ENCODE measurements at places on chromosomes 7 and 10.

DNA sequence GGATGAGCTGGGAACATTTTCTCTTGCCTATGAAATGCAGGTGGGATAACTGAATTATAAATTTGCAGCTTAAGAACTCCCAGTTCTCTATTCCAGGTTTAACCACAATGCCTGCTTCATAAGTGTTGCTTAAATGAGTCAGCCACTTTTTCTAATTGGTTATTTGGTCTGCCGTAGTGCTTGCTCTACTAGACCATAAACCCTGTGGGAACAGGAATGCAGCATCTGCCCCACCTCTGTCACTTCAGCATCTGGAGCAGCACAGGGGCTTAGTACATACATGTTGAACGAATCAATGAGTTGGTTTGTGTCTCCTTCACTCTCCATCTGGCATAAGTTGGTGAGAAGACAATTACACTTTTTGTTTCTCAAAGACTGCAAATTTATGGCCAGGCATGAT lies 95.2 kb upstream of the PTER start:
- no peak for DNase-seq

- DNase-seq, result no peak
Measured at GRCh38 chr10:84846658-84847316, 518.4 kb downstream of the CCSER2 start.

GRCh38 chr7:4951903-4952636 lies 6.9 kb downstream of the MMD2 start:
- no peak for DNase-seq

DNA sequence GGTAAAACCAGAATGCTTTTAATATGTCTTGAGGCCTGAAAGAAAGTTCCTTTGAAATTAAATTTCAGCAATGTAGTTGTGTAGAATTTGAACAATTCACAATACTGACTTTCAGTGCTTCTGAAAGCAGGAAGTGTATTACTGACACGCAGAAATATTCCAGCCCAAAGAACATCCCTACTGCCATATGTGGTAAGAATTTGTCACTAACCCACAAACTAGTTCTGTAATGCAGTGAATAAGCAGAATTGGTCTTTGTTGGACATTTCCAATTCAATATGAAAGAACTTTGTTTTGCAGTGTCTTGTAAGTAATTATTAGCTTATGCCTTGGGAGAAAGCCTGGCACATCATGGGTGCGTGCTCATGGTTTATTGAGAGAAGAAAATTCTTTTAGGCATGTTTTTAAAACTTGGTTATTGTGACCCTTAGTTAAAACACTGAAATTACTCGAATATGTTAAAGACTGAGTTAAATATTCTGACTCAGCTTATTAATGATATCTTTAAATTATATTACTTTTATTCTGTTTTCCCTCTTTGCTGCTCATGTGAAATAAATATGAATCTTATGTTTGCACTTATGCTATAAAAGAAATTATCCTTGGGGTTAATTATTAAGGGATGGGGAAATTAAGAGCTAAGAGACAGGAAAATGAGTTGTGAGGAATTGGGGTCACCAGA lies 33.4 kb downstream of the PTPN12 start:
- no peak for DNase-seq

DNA sequence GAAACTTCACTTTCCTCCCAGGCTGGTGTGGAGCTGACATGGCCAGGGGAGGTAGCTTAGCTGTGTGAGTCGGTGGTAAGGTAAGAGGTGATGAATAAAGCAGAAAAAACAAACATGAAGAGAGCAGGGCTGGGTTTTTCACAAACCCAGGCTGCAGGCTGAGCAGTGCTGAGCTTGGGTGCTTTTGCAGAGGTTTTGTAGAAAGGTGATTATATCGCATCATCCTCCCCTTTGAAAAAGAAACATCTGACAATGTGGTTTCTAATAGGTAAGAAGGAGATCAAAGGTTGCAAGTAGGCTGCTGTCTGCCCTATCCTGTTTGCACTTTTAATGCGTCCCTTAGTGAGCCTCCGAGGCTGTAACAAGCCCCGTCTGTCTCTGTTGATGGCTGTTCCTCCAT lies 69.6 kb upstream of the GRM8 start:
- DNase-seq, result no peak

- DNase-seq, result no peak
Measured at GRCh38 chr7:120843109-120843508, 14.8 kb downstream of the TSPAN12 start.

DNA sequence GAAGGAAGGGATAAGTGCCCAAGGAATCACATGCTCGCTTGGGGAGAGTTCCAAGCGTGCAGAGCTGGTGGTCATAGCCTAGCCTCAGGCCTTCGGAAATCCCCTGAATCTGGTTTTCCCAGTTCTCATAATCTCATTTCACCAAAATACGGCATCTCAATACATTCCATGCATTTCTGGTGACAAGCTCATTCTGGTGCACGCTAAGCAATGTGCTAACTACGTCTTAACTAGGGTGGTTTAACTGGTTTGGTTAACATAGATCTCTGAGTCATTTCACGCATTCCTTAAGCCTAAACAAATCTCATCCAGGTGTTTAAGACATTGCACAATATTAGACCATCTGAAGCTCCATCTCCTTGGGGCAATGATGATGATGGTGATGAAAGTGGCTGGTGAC lies 72.9 kb upstream of the STEAP1B start:
- DNase-seq, result no peak

DNA sequence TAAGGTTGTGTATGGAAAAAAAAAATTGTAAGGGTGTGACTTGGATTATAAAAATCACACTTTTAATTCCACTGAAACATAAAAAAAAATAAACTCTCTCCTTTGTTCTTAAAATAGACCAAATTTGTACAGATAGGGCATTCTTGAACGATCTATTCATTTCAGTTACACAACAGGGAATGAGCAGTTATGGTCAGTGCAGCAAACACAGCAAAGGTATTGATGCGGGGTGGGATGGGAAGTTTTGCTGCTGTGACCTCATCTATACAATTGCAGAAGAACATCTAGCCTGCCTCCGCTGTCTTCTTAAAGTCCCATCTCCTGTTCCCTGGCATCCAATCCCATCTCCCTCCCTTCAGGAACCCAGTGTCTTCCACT lies 580.2 kb downstream of the SUGCT start:
- DNase-seq, result no peak

DNA sequence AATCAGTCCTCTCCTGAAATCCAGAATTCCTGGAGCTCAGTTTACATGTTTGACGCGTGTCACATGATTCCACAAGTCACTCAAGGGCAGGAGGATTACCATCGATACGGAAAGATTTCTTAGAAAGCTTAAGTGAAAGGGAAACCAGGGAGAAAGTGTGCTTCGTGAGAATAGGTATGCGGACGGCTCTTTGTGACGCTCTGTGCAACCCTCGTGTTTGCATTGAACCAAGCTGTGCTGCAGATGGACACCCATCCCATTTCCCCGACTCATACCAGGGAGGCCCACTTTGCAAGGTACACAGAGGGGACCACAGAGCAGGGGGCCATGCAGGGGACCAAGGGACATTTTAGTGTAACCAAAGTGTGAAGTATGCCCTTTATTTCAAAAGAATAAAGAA lies 43.2 kb downstream of the IKZF1 start:
- DNase-seq, result no peak

- DNase-seq, result no peak
Measured at GRCh38 chr7:114415064-114415989, 712 bp downstream of the FOXP2 start.

DNA sequence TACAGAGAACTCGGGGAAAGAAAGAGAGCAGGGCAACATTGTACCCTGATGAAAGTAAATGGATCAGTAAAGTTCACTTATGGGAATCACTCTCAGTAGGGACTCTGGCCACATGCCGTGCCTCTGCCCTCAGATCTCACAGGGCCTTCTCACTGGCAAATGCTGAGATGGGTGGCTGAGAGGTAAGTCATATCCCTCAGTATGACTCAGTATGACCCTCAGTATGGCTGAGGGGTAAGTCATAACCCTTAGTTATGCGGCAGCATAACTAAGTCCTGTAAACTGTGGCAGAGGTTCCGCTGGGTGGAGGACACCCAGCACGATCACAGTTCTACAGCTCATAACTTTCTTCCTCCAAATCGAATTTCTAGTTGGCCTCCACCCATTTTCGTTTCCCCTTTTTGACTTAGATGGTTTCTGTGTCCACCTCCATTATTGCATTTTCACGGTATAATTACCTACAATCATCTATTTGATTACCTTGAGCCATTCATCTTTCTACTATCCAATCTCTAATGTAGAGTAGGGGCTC lies 26.5 kb upstream of the WNT16 start:
- DNase-seq, result no peak

DNA sequence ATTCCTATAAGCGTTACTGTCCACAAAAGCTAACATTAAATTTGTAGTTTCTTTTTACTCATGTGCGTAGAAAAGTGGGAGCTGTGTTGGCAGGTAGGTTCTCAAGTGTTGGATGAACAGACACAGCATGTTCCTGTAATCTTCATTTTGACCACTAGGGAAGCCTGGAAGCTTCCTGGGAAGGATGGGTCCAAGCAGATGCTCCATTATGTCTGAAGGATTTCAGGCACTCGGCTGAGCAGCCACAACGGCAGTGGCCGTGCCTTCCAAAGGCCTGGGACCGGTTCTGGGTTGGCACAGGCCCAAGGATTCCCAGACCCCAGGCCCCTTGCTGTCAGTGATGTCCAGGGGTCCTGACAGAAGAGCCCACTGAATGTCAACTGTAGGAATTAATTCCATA lies 386.3 kb downstream of the TNS3 start:
- no peak for DNase-seq

DNA sequence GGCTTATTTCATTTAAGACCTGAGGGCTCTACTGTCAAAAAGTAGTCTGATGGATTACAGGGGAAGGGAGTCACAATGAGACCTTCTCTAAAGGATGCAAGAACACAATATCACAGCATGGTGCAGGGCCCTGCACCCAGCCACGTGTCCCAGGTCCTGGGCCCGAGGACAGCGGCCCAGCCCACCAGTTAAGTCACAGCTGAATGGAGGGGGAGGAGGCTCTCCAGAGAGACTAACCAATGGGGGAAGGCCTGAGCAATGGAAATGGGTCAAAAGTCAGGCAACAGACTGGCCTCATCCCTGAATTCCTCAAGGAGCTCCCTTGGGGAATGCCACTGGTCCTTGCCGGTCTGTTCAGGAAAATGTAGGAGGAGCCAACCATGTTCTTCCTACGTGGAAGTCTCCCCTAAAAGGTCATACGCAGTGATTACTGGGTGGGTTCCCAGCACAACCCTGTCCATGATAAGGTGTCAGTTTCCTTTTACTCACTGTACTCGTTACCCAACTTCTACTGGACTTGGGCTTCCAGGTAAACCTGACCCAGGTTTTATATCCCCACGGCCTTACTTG lies 28.3 kb downstream of the CCDC3 start:
- no peak for DNase-seq

DNA sequence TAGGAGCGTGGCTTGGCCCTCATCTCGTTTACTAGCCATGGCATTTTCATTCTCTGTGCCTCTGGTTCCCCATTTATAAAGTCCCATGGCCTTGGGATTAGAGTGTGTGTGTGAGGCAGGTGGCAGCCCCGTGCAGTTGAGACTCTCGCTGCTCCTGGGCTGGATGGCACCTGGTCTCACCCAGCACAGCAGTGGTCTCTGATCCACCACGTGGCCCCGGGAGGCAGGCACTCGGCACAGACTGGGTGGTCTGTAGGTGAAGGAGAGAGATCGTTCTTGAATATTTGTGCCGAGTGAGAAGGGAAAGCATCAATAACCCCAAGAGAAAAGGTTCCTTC lies 50.4 kb downstream of the CALML3 start:
- no peak for DNase-seq
